ENCODE measurements at places on chromosomes 11 and 22.
A peak's percentile ranks its signal among the peaks of the same experiment; 100 is the strongest.

GRCh38 chr11:117909611-117910382, 19.4 kb downstream of the TMPRSS13 start:
- DNase-seq: no peak

GRCh38 chr11:120135838-120136237, 2.1 kb downstream of the TRIM29 start:
- no peak for DNase-seq

DNA sequence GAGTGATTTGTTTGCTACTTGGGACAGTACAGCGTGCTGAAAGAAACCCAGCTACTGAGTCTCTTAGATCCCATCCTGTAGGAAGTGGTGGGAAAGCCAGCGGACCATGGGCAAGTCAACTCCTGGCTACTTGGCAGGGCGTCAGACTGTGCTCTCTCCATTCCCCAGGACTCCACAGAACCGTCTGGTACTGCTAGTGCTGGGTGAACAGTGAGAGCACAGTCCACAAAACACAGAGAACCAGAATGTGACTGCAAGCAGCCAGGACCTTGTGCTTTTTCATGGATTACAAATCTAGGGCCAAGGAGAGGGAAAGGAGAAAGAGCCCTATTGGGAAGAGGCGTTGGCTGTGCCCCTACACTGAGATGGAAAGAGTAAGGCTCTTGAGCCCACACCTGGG, 10.2 kb downstream of the BID start:
- DNase-seq: no peak

DNA sequence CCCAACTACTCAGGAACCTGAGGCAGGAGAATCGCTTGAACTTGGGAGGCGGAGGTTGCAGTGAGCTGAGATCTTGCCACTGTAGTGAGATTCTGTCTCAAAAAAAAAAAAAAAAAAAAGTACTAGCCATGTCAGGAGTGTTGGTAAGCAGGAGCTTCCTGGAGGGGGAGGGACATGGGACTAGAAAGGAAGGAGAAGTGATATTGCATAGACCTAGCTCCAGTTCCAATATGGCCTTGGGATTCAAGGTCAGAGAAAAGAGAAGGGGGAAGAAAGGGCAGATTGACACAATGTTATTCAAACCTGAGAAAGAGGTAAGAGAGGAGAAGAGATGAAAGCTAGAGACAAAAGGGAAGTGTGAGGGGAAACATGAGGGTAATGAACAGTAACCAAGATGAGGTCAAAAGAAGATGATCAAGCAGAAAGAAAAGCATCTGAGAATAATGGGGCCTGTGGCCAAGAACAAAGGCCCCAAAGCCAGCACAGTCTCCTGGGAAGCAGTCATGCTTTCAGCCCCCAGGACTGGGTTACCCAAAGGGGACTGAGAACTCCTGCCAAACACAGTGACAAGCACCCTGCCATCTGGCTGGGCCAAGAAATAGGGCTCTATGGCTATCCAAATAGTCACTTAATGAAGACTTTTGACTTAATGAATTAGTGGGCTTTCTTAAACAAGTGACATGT, 51.7 kb upstream of the FTH1 start:
- no peak for DNase-seq

DNA sequence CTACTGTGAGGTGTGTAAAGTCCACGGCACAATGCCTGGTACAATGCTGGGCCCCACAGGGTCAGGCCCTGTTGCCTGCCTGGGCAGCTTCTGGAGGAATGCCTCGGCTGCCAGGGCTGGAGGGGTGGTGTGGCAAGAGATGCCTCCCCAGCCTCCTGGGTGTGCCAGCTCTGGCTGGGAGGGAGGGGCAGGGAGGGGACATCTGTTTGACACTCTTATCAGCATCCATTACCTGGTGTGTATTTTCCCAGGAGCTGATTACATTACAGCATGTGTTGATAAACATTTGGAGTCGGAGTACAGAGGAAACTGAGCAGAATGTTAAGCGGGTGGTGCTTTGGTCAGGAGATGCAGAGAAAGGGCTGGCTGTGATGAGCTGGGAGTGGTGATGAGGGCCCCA, 11.0 kb upstream of the NECTIN1 start:
- DNase-seq: no peak

DNA sequence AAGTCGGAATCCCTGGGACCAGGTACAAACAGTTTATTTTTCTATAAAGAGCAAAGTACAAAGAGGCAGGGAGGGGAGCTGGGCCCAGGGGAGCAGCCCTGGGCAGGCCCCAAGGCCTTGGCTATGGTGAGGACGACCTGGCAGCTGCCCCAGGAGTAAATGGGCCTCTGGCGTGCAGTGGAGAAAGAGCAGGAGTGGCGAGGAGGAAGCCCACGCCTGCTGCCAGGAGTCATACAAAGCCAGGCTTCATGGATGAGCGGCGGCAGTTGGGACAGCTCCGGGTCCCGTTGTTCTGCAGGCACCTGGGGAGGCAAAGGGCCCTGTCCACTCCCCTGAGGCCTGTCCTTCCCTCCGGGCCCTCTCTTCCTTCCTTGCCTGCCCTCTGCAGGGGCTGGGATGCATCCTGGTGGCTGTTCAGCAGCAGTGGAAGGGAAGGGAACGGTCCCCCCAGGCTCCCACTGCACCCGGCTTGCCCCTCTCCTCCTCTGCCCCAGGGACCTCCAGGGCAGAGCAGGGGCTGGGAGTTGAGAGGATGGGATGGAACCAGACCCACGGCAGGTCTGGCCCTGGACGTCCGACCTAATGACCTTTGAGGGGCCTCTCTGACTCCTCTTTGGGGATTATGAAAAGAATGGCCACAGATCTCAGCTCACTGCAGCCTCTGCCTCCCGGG, 11.1 kb downstream of the RAPSN start:
- no peak for DNase-seq

- no peak for DNase-seq
These were observed 42.9 kb downstream of the IGF2 start for GRCh38 chr11:2096011-2096918.

GRCh38 chr11:101436511-101437142, 147.2 kb downstream of the TRPC6 start:
- DNase-seq: no peak

- DNase-seq: no peak
These were observed 26.2 kb upstream of the ME3 start for GRCh38 chr11:86698639-86699038.

DNA sequence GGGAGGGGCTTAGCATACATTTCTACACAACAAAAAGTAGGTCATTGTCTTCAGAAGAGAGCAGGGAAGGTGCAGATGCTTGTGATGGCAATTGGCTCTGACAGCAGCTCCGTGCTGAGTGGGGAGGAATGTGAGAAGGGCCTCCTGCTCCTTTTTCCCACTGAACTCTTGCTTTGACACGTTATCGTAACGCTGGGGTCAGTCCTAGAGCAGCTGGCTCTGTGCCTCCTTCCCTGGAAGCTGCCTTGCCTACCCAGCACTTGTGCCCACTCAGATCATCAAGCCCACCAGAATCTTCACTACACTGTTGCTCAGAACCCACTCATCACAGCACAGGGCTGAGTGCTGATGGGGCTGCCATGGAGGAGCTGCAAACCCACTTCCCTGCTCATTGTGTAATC, 14.9 kb upstream of the NAV2 start:
- DNase-seq: no peak

GRCh38 chr11:23751280-23751679, 745.6 kb upstream of the LUZP2 start:
- DNase-seq: no peak

GRCh38 chr22:36244522-36245391, 5.4 kb upstream of the APOL2 start:
- peak; percentile 54 for DNase-seq

DNA sequence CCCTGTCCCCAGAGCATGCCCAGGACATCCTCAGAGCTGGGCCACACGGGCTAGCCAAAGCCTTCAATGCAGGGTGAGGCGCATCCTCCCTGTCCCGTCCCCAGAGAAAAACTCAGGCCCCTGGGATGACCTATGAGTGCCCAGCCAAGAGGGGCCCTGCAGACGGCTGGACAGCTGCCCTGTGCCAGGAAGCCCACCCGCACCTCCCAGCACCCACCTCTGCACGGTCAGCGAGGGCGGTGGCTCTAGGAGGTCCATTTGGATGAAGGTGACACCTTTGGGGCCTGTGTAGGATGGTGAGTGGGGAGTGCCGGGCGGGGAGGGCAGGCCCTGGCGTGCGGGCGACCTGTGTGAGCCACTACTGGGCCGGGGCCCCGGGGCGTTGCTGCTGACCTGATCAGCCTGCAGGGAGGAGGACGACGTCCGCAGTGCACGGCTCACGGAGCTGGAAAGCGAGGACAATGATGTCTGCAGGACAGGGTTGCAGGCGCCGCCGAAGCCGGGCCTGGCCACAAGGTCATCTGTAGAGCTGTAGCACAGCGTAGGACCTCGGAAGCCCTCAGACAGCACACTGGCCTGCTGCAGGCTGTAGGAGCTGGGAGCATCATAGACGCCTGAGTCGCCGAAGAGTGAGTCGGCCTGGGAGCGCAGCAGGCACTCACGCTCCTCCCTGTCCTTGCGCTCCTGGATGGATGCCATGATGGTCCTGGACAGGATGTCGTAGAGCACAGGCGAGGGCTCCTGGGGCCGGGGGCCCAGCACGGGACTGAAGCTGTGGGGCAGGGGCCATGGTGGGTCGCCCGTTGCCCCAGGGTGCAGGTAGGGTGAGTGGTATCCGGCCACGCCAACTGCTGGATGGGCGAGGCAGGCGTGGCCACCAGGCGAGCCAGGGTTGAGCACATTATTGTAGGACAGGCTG, 180.5 kb downstream of the IGLL1 start:
- no peak for DNase-seq

- DNase-seq: peak; percentile 46
These were observed 5.7 kb downstream of the CDCA5 start for GRCh38 chr11:65078151-65078550.

DNA sequence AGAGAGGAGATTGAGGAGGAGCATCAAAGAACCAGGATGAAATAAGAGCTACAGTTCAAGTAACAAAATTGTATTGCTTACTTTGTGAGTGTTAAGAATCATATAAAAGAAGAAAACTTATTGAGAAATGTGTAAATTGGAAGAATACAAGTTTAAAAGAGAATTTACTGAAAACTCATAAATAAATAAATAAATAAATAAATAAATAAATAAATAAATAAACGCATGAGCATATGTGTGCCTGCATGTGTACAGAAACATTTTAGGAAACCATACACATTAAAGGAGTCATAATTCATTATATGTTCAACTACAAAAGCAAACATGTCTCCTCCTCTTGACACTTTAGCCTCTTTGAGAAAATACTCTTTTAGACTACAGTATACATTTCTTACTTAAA, 42.6 kb downstream of the CNTN5 start:
- DNase-seq: no peak

DNA sequence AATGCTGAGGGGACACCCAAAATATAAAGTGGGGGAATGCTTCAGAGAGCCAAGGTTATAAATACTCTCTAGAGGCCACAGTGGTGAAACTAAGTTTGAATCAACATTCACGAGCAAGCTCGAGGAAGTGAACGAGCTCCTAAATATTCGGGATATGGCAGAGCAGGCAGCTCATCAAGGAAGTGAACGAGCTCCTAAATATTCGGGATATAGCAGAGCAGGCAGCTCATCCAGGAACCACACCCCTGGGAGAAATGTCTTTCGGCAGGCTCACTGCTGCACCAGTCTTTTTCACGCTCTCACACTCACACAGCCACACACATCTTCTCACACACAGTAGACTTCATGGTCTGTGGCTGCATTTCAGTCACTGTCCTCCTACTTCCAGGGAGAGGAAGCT, 787.5 kb downstream of the OPCML start:
- no peak for DNase-seq

GRCh38 chr11:116037861-116038260, 533.6 kb upstream of the CADM1 start:
- DNase-seq: no peak

GRCh38 chr22:30945653-30946052, 22.9 kb downstream of the MORC2 start:
- DNase-seq: no peak

GRCh38 chr11:128767591-128768001, 73.7 kb downstream of the FLI1 start:
- DNase-seq: no peak

DNA sequence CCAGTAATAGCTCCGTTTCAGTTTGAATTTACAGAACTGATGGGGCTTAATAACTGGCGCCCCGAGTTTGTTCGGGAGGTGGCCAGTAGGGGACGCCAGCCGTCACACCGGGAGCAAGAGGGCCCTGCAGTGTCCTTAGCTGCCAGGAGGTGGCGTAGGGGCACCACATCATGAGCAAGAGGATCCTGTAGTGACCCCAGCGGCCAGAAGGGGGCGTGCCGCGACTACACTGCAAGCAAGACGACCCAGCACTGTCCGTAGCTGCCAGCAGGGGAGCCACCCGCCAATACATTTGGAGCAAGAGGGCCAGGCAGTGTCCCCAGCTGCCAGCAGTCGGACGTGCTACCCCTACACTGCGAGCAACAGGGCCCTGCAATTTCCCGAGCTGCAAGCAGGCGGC, 663.7 kb upstream of the B3GAT1 start:
- no peak for DNase-seq

GRCh38 chr11:33001751-33002542, 13.7 kb upstream of the DEPDC7 start:
- DNase-seq: no peak

GRCh38 chr11:123483058-123483457, 53.0 kb downstream of the GRAMD1B start:
- no peak for DNase-seq

DNA sequence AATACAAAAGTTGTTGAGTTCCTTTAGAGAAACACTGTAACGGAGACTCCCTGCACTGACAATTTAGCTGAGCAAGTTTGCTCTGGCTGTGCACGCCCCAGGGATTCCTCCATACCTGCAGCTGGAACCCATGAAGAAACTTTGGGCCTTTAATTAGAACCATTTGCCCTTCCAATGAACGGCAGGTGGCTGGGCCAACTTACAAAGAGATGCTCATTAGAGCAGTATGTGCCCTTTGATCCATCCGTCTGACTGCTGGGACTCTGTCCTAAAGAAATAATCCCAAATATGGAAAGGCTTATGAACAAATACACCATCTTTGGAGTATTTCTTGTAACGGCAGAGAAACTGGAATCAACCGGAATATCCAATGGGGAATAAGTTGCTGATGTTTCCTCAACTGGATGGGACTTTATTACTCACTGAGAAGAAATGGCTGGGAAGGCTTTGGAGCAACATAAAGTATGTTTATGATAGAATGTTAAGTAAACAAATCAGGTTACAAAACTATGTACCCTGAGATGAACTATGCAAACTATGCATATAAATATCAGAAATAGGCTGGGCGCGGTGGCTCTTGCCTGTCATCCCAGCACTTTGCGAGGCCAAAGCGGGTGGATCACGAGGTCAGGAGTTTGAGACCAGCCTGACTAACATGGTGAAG, 24.4 kb upstream of the FBLN1 start:
- DNase-seq: no peak

DNA sequence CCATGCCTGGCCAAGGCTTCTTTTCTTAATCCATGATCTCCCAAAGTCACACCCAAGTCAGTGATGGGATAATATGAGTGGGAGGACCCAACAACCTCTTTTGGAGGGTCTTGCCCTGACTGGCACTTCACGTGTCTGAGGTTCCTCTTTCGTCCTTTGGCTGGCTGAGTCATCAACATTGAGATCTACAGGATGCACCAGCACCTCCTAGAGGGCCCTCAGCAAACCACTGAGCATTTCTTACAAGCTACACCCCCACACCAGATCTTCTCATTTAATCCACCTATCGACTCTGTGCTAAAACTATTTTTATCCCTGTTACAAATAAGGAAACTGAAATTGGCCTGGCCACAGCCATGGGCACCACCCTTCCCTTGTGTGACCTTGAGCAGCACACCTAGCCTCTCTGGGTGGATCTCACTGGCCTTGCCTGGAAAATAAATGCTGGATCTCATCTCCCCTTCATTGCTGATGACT, 63.4 kb downstream of the FLI1 start:
- no peak for DNase-seq
